NCI-H1092 treated with DMSO at 0.1 percent for 48 hours (cell line): ENCODE measurements at places on chromosomes 13 and 19.
A peak's percentile ranks its signal among the peaks of the same experiment; 100 is the strongest.

- no peak for DNase-seq
Observed at GRCh38 chr13:73231471-73231870, 172.7 kb downstream of the KLF5 start.

DNA sequence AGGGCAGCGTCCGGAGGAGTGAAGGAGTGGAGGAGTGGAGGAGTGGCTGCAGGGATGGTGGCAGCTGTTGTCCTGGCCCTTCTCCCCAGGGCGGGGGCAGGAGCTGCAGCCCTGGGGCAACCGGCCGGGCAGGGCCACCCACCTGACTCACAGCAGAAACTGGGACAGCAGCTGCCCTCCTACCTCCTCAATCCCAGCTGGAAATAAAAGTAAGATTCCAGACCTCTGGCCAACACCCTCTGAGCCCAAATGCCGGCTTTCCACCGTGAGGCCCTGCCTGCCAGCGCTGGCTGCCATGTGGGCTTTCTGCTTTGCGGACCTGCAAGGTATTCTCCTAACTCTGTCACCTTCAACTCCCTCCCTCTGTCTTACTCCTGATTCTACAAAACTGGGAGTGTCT is 3.3 kb upstream of the CLPP start:
- no peak for DNase-seq

- no peak for DNase-seq
Observed at GRCh38 chr13:99981735-99982035, at the start of gene ZIC2. ZIC2 (plus strand) TSS chr13:99981784; CDS start chr13:99982065, 281 bp downstream.

DNA sequence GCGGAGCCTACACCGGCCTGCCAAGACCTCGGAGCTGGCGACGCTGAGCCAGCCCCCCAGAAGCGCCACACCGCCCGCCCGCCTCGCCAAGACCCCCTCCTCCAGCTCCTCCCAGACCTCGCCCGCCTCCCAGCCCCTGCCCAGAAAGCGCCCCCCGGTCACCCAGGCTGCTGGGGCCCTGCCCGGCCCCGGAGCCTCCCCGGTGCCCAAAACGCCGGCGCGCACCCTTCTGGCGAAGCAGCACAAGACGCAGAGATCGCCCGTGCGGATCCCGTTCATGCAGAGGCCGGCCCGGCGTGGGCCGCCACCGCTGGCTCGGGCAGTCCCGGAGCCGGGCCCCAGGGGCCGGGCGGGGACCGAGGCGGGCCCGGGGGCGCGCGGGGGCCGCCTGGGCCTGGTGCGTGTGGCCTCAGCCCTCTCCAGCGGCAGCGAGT is 10.2 kb downstream of the C19orf25 start:
- no peak for DNase-seq

GRCh38 chr13:45974500-45974899 is 78.0 kb downstream of the ZC3H13 start:
- DNase-seq: no peak

GRCh38 chr13:65656740-65657329 is 1573.3 kb downstream of the PCDH9 start:
- DNase-seq: peak; percentile 16

DNA sequence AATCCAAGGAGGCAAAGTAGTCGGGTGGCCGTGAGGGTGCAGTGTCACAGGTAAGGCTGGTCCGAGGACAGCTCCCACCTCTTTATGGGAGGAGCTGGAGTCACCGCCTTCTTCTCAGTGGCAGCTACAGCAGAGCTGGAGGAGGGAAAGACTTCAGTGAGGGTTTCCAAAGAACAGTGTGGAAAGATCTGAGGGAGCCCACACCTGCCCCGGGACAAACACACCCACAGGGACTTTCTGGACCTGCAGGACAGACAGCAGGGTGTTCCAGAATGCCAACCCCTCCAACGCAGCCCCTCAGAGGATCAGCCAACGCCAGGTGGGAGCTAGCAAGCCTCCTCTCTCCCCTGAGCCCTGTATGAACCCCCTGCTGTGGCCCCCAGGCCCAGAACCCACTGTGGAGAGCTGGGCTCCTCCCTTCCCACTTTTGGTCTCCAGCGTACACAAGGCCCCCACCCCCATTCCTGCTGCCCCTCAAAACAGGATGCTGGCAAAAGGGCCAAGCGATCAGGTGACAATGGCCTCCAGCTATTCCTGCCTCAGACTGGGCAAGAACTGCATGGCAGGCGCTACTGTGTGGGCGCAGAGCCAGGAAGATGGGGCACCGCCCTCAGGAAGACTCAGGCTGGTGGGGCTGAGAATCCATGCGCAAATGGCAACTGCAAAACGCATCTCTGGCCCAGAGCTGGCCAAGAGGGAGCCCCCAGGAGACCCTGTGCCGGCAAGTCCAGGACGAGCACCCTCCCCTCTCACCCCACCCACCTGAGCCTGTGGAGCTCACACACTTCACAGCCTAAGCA is 3.5 kb upstream of the CD320 start:
- DNase-seq: no peak

DNA sequence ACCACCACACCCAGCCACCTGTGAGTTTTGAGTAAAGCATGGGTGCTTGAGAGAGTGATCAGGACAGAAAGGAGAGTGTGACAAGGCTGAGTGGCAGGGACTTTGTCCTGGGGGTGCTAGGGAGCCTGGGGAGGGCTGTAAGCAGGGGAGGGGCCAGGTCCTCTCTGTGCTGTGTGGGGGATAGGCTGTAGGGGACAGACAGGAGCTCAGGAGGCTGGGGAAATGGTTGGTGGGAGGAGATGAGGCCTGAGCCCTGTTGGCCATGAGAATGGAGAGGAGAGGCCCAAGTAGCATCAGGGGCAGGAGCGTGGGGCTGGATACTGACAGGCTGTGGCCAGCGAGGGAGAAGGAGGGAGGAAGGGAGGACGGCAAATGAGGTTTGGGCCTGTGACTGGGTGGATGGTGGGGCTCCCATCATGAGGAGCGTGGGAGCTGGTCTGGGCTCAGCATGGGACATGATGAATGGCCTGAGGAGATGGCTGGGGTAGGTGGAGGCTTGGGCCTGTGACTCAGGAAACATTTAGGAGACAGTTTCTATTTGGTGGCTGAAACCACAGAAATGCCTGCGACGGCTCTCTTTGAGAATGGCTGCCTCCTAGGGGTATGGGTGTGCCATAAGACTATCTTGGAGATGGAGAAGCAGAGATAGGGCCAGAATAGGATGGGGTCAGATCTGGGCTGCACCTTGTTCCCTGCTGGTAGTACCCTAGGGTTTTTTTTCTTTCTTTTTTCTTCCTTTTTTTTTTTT is 25.0 kb downstream of the GRIN2D start:
- DNase-seq: no peak

DNA sequence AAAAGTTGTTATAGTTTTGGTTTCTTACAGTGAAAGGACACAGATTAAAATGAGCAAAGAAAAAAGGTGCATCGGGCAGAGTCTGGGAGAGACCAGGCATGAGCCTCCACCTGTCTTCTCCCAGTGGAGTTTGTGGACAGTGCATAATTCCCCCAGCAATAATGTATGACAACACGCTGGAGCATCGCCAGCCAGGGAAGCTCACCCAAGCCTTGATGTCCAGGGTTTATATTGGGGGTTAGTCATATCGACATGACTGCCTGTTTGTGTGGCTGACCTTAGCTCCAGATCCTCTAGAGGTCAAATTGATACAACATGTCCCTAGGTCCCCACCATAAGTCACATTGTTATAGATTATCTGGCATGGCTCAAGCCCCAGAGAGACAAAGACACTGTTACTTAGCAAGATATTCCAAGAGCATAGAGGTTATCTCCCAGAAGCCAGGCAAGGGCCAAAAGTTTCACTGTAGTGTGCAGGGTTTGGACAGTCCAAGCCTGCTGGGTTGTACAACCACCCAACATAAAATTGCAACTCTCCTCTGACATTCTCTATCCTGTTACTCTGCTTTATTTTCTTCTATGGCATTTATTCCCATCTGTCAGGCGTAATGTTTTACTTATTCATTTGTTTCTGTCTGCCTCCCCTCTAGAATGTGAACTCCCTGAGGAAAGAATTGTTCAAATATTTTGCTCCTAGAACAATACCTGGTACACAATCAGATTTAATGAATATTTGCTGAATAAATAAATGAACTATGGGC is 5.6 kb upstream of the KLK13 start:
- DNase-seq: peak; percentile 10

- no peak for DNase-seq
Observed at GRCh38 chr19:45766869-45767346, 2.1 kb downstream of the SIX5 start.

GRCh38 chr13:46633416-46633815 is 80.4 kb downstream of the LRCH1 start:
- no peak for DNase-seq
